ENCODE measurements at places on chromosomes 11 and 22.

- DNase-seq: no peak
These were observed 176.1 kb downstream of the DBX1 start for GRCh38 chr11:19984048-19984742.

- DNase-seq: no peak
These were observed 7.8 kb upstream of the DKK3 start for GRCh38 chr11:12016246-12016645.

DNA sequence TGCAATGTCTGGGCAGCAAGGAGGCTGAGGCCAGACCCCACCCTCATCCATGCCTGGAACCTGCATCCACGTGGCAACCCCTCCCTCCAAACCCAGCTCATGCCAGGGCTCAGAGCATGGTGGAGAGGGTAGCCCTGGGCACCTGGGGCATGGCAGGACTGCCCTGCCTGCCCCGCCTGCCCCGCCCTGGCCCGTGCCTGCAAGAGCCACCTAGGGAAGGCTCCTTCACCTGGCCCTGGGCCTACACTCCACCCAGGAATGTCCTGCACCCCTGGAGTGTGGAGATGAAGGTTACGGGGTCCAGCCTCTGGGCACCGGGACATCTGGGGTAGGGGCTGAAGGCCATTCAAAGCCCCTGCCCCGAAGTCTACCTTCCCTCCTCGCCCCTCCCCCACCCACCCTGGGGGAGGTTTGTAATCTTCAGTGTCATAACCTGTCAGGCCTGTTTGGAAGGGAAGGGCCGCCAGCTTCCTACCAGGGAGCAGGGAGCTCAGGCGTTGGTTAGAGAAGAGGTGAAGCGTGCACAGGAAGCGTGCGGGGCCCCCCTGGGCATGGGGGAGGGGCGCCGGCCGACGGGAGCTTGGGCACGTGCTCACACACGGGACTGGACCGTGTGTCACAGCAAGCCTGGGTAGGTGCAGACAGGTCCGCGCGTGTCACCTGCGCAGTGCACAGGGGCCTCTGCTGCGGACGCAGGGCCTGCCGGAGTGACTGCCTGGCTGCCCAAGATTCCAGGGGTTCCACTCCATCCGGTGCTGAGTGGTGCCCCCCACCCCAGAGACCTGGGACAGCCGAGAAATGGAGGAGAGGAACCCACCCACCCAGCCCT, 30.7 kb upstream of the TH start:
- DNase-seq: no peak

GRCh38 chr22:35913925-35914324, 114.7 kb downstream of the RBFOX2 start:
- DNase-seq: no peak

GRCh38 chr22:31400023-31400397, 606 bp downstream of the DRG1 start:
- DNase-seq: no peak

DNA sequence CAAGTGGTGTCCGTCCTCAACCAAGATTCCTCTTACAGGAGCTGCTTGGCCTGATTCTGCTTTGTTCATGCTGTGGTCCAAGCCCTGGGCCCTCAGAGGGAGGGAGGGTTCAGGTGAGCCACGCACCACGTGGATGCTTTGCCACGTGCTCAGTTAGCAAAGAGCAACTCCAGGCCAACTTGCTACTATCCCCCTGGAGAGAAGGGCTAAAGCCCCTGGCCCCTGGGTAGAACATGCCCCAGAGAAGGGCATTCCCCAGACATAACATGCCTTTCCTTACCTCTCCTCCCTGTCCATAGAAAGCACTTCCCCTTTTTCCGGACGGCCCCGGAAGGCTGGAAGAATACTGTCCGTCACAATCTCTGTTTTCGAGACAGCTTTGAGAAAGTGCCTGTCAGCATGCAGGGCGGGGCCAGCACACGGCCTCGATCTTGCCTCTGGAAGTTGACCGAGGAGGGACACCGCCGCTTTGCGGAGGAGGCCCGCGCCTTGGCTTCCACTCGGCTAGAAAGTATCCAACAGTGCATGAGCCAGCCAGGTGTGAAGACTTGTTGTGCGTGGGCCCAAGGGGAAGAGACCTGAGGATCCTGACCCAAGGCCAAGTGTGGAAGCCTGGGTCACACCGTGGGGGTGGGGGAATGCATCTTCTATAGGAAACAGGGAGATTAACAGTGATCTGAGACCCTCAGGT, 8.8 kb downstream of the FOXR1 start:
- DNase-seq: no peak

- no peak for DNase-seq
These were observed 41.6 kb upstream of the MPEG1 start for GRCh38 chr11:59254286-59254685.

- no peak for DNase-seq
These were observed 103.4 kb downstream of the NAV2 start for GRCh38 chr11:19816040-19816439.

DNA sequence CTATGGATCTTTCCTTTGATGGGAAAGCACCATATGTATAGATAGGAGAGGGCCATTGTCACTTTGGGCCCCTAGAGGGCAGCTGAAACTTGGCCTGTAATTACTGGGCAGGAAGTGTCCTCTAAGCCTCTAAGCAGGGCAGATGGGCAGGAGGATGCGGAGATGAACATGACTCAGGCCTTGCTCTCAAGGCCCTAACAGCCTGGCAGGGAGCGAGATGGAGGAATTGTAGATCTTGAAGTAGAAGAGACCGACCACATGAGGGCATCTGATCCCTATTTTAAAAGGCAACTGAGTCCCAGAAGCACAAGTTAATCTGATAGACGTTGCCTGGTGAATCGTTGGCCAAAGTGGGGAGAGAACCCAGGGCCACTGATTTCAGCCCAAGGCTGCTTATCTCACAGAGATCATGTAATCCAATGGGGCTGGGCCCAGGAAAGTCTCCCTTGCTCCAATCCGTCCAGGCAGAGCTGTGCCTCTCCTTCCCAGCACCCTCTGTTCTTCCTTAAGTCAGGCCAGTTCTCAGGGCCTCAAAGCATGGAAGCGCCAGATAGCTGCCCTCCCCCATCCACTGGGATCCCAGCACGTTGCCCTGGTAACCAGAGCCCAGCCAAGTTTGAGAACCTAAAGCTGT, 2.5 kb upstream of the SEPTIN3 start:
- DNase-seq: peak; percentile 88

DNA sequence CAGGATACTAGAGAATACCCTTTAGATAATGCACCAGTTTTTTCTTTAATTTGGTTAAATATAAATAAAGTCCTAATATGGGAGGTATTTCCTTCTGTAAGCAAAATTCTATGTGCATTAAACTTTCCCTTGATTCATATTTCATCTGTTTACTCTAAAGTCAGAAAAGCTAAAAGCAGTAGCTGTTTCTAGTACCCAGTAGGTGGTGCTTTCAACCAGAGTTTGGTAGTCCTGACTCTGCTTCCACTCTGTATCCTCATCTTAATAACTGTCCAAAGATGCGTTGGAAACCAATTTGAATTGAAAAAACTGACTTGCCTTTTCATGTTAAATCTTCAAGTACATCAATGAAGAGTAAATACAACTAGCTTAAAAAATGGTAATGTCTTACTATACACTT, 1065.2 kb downstream of the JRKL start:
- no peak for DNase-seq

GRCh38 chr22:26122920-26123468, 46.3 kb upstream of the SEZ6L start:
- no peak for DNase-seq

- no peak for DNase-seq
These were observed 73.4 kb downstream of the TNRC6B start for GRCh38 chr22:40251106-40251505.

- no peak for DNase-seq
These were observed 26.6 kb downstream of the A4GALT start for GRCh38 chr22:42693763-42694683.

GRCh38 chr11:74815966-74816365, 67.3 kb downstream of the RNF169 start:
- no peak for DNase-seq

GRCh38 chr22:25112538-25113253, 87.0 kb upstream of the CRYBB3 start:
- DNase-seq: no peak

GRCh38 chr11:95156916-95157541, 67.4 kb downstream of the ENDOD1 start:
- peak; percentile 42 for DNase-seq

Data from foreskin fibroblast (primary cell).